ENCODE measurements at places on chromosomes 6 and 20.

DNA sequence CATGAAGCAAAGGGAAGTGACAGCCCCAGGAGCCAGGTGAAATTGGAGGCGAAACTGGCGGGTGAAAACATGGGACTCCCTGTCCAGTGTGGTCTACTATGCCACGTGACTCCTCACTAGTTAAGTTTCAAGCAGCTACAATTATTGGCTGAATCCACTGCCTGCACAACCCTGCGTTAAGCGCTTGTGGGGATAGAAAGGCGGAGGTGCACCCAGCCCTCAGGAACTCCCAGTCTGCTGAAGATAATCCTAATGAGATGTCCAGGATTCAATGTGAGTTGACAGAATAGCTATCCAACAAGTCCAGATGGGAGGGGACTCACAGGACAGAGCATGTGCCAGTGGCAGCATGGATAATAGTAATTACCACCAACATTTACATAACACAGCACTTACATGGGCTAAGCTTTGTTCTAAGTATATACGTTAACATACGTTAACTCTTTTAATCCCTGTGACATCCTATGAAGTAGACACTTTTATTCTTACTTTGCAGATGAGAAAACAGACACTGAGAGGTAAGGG, 1.8 kb downstream of the MOCS1 start:
- no peak for DNase-seq

- no peak for DNase-seq
Observed at GRCh38 chr6:122407712-122408111, 8.3 kb downstream of the HSF2 start.

DNA sequence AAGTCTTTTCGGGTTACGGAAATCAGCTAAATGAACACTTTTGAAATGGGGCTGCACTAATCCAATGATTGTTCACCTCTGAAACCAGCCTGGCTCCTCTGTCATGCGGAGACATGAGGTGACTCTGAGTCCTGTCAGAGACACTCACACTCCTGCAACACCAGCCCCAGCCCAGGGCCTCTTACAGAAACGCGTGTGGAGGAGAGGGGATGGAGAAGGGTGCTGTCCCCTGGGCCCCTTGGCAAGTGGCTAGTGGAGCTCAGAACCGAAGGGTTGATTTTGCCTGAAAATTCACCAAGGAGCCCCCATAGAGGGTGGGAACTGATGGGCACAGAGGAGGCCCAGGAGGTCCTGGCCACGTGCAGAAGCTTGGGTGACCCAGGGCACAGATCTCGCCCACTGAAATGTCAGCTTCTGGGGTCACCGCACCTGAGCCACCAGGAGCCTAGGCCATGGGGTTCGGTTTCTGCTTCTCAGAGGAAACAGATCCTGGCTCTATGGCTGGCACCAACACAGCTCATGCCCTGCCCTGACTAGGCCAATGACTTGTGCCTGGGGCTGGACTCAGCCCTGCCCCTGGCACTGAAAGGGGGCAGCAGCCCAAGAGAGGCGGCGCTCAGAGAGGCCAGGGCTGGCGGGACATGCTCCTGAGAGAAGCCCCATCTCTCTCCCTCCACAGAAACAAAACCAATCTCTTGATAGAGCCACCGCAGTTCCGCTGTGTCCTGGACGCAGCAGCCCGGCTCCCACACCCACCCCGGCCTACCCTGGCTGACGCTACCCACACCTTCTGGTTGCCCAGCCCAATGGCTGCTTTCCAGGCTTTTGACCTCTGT, 144.7 kb downstream of the ERMARD start:
- DNase-seq: no peak

- no peak for DNase-seq
Observed at GRCh38 chr6:15327271-15327670, 81.4 kb downstream of the JARID2 start.

DNA sequence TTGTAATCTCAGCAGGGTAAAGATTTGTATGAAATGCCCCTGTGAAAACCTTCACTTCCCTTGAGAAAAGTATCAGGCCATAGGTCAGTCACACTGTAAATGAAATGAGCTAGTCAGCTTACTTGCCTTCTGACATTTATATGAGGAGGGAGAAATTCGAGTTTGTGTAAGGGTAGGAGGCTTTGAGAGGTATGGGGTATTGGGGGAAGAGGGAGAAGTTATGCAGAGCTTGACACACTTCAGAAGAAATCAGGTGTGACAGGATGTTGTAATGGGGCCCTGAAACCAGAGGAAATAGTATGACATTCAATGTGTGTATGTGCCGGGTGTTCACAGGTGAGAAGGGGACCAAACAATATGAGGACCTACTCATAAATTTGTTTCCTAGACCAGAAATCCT, 64.2 kb upstream of the CCN6 start:
- DNase-seq: no peak

GRCh38 chr6:161833099-161833860, 559.4 kb upstream of the AGPAT4 start:
- DNase-seq: no peak

DNA sequence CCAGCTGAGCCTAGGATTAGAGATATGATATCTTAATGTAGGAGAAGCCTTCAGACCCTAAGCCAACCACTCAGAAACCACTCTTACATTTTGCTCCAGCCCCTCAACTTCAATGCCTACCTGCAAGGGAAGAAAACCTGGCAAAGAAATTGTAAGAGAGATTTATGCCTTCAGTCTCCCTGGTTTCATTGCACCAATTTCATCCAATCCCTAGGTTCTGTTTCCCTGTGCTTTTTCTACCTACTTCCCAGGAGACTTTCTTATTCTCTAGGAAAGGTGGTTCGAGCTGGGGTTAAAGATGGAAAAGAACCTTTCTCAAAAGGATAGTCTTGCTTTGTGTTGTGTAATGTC, 1.1 kb upstream of the TCF21 start:
- DNase-seq: no peak

DNA sequence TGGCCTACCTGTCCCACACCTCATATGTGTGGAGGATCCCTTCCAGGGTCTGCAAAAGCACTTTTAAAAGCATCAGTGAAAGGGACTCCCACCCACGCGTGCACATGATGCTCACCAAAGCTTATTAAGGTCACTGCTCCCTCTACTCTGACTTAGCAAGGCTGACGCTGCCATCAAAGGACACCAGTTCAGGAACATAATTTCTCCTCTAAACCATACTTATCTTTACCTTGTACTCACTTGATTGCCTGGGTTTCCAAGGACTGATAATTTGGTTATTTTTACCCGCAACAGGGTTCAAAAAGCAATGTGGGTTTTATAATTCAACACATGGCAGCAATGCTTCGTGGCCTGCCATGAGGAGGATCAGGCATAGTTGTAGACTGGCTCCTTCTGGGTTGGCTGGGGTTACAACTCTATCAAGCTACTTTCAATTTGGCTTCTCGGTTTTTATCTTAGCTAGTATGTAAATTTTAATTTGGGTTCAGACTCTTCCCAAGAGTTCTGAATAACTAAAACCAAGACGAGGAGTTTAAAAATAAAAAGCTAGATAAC, 52.2 kb upstream of the EMILIN3 start:
- no peak for DNase-seq

DNA sequence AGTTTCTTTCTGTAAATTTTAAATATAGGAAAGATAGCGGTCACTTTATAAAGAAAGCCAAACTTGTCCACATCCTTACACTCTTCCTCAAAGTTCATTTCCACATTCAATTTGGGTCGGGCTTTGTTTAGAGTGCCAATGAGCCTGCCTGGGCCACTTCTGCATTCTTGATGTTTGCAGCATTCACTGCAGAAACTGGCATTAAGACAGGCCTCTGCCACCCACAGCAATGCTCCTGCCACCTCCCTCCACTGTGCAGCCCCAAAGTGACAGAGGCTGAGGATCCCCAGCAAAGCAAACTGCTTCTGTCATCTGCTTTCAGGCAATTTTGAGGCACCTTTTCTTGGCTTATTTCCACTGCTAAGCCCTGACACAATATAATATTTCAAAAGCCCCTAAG, 61.2 kb downstream of the TNFAIP3 start:
- peak; percentile 88 for DNase-seq

DNA sequence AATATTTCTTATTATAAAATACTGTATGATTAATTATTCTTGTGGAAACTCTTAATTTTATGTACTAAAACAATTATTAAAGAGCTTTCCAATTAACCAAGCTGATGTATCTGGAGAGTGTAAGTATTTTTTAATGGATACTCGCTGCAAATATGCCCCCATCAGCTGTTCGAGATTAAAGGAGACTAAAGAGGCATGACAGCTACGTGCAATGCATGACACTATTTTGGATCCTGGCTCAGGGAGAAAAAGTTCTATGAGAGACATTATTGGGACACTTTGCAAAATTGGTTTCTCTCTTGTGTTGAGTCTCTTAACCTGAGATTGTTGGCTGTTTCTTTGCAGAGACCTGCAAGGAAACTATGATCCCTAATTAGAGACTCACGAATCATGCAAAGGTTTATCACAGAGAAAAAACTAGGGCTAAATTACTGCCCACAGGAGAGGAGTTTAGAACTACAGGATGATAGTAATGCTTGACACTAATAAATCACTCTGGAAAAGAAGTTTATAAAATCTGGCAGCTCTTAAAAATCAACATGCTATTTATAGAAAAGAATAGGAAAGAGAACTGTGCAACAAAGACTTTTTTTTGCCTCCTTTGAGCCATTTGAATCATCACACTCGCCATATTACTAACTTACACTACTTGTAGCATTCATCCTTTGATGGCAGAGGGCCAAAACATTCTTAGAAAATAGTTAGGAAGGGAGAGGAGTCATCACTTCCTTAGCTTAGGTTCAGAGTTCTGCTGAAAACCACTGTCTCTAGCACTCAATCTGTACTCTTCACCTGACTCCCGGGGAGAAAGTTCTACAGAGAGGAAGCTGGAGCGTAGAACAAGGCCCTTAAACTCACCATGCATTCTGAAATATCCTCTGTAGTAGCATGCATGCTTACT, 25.3 kb downstream of the NRN1 start:
- DNase-seq: no peak

- peak; percentile 97 for DNase-seq
Observed at GRCh38 chr6:35302604-35303241, 5.1 kb downstream of the DEF6 start.

DNA sequence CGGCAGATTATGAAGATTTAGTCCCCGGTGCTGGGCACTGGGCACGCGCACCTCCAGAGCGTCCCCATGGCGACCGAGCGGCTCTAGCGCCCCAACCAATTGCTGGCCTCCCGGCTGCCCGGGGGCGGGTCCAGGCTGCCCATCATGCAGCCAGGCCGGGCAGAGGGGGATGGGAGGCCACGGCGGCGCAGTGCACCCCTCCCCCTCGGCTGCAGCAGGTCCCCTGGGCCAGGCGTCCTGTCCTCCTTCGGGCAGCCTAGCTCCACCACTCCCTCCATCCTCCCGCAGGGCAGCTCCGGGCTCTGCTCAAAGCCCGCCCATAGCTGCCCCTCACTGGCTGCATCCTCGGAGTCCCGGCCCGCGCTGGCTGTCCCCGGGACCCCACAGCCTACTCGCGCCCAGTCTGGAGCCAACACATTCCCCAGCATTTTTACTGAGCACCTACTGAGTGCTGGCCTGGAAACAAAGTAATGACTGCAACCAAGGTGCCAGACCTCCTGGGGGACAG, 99.4 kb downstream of the ASXL1 start:
- DNase-seq: no peak

DNA sequence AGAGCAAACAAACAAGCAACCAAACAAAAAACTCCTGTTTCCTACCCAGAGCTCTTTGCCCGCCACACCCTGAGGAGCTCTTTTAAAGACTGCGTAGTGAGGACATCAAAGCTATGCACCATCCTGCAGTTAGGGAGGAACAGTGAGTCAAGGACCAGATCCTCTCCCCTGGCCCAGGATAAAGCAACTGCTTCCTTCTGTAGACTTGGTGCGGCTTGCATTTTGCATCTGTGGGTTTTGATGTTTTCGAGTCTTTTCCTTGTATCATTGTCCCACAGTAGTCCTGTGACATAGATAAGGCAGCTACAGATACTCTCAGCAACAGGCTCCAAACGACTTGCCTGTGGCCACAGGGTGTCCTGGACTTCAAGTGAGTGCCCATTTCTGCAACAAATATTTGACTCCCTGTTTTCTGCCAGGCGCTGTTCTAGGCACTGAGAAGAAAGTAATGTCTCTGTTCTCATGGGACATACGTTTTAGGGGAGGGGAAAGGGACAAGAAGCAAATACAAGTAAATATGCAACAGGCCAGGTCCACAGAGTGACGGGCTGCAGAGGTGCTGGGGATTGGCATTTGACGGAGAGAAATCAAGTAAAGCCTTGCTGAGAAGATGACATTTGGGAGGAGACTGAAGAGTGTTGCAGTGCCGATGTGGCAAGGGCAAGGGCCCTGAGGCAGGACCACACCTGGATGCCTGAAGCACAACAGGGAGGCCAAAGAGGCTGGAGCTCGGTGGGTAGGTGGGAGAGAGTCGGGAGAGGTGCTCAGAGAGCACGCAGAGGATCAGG, 35.9 kb upstream of the MAP3K4 start:
- no peak for DNase-seq

DNA sequence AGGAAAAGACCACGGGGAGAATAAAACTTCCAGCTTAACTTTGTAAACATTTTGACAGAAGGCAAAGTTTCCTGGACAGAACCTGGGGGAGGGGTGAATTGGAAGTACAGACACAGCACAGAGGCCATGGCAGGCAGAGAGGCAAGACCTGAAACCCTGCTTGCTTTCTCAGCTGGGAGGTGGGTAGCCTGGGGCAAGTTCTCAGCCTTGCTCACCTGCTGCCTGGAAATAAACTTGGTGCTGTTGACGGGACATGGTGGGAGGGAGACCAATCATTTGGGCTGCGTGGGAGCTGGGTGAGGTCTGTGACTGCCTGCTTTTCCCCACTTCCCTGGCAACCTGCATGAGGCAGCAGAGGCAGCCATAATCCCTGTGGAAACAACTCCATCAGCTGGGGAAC, 221.3 kb downstream of the MOXD1 start:
- no peak for DNase-seq

DNA sequence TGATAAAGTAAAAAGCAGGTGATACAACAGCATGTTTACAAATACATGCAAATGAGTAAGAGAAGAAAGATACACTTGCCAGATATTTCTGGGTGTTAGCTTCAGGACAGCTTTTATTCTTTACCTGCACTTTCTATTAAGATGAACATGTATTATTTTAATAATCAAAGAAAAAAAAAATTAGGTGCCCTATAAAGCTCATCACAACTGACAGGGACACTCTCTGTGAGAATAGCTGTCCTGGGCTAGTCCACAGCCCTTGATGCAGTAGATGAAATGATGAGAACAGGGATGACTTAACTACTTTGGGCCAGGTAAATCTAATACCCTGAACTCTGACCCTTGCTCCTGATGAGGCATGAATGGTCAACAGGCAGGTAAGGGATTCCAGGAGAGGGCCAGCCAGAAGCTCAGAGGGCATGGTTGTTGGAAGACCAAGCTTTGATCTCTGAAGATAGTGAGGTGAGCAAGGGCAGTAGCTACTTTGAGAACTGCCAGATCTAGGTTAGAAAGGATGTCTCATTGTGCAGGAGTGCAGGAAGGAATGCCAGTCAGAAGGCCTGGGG, 15.6 kb downstream of the NSFL1C start:
- DNase-seq: no peak

GRCh38 chr6:12013307-12013719, 1.2 kb downstream of the HIVEP1 start:
- peak; percentile 19 for DNase-seq

DNA sequence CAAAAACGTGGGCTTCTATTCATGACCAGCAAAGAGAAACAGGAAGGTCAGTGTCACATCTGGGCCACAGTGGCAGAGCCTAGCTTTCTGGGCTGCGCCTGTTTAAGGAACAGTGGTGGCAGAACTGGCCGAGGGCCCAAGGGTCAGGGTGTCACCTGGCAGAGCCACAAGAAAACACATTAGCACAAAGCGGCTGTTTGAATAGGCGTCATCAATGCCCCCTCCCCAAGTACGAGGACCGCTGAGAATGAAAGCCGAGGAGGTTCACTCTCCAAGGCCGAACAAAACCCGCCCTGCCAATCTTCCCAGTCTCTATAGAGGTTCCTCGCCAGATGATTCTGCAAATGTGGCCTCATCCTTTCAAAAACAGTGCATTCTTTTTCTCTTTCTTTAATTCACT, 125.2 kb upstream of the TRAF3IP2 start:
- no peak for DNase-seq

Data from AML-193 (cell line).